ENCODE measurements at places on chromosomes 13 and 19.

DNA sequence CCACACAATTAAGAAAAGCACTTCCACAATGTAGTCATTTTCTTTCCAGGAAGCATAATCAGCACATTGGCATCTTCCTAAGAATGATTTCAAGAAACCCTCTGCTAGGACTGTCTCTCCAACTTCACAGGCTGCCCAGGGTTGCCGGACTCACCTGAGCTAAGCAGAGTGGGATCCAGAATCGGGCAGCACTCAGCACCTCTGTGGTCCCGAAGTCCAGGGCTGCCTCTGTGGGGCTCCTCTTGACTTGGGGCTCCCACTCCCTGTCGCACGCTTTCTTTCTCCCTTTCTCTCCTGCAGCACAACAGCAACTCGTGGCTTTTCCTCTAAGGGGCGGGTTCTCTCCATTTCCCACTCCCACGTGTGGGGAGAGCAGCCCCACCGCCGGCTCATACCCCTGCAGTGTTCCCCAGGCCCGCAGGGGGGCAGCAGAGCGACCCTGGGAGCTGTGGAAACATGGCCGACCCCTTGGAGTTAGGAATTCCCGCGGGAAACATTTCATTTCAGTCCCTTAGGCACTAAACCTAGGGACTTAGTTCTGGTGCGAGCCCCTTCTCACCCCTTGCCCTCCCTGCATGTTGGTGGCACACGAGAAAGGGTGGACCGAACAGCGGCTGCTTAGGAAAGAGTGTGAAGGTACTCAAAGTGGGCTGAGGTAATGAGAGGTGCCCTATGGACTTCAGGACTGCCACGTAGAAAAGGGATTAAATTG lies at the start of gene TMEM272:
TMEM272 (minus strand) TSS at position 316 of the 712 bp plus-strand sequence. CDS start 6,647 bp downstream, outside the sequence.
- DNase-seq, result peak; percentile 26

DNA sequence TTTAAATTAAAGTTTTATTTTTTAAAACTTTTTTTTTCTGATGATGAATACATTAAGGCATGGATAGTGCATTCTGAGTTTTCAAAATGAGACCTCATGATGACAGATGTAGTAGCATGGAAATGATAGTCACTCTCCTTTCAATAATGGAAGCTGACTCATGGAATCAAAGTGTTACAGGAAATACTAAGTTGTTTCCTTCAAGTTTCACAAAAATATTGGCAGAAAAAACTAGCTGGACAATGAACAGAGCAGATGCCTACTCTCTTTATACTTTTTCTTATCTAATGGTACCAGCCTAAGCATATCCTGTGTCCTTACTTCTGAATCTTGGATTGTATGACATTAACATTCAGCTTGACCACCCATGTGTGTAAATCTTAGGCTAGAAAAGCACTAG lies 1337.3 kb downstream of the PCDH9 start:
- DNase-seq, result no peak

- DNase-seq, result no peak
These were observed 16.0 kb downstream of the UFM1 start for GRCh38 chr13:38365661-38366060.

- no peak for DNase-seq
These were observed 111.3 kb downstream of the KATNAL1 start for GRCh38 chr13:30196025-30196424.

- DNase-seq, result no peak
These were observed 10.3 kb downstream of the ZNF787 start for GRCh38 chr19:56110515-56111448.

- DNase-seq, result no peak
These were observed 7.1 kb upstream of the ACTL9 start for GRCh38 chr19:8705742-8706141.

DNA sequence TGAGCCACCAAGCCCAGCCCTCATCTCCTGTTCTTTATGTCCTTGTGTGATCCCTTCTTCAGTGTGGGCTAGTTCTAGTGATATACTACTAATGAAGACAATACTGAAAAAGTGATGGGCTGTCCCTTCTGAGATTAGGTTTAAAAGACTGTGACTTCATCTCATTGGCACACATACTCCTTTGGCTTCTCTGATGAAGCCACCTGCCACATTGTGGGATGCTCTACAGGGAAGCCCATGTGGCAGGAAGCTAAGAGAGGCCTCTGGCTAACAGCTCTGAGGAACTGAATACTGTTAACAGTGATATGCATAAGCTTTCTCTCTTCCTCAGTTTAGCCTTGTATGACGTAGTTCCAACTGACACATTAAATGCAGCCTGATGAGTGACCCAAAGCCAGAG lies 13.6 kb downstream of the CSNK1A1L start:
- no peak for DNase-seq

DNA sequence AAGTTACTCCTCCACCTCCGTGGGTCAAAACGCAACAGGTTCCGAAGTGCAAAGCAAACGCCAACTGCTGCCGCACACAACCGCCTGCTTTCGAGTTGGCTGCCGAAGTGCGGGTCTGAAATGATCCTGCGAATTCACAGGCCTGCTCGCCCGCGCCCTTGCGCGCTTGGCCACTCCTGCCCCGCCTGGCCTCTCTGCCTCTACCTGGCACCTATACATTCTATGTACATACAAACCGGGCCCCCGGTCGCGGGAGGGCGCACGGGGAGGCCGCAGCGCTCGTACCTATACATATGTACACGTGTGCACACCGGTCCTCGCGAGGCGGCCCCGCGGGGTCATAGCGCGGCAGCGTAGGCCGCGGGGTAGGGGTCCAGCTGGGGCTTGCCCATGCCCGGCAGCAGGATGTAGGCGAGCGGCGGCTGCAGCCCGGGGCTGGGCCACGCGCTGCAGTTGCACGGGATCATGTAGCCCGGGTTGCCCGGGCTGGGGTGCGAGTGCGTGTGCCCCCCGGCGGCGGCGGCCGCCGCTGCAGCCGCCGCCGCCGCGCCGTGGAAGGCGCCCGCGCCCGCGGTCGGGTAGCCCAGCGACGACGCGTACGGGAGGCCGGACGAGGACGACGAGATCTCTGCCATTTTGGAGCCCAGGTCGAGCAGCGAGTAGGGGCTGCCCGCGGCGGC lies 1.3 kb downstream of the SOX21 start:
- DNase-seq, result peak; percentile 21

GRCh38 chr13:102038787-102039186 lies 363.1 kb downstream of the FGF14 start:
- DNase-seq, result no peak

- DNase-seq, result no peak
These were observed 12.9 kb upstream of the NDUFS7 start for GRCh38 chr19:1370579-1371361.

- DNase-seq, result no peak
These were observed 12.0 kb downstream of the LYL1 start for GRCh38 chr19:13090511-13091231.

- peak; percentile 5 for DNase-seq
These were observed 16.2 kb downstream of the DPY19L3 start for GRCh38 chr19:32421589-32422361.

DNA sequence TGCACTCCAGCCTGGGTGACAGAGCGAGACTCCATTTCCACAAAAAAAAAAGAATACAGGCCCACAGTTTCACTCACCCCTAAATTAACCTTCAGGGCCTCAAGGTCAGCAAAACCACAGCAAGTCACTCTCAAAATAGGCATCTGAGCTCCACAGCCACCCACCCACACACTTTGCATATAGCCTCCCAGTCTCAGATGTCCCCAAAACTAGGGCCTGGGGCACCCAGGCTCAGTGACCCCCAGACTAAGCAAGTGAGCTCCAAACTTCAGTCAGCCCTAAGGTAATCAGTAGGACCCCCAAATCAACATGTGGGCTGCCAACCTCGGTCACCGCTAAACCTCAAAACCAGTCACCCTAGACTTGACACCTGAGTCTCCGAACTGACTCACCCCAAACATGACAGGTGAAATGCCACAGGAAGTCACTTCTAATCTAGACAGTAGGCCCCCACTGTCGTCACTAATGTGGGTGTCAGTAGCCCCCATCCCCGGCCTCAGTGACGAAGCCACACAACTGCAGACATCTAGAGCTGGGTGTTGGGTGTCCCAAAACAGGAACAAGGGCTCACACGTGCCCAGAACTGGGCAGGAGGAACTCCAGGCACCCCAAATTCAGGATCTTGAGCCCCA lies 13.9 kb downstream of the RABAC1 start:
- peak; percentile 98 for DNase-seq

DNA sequence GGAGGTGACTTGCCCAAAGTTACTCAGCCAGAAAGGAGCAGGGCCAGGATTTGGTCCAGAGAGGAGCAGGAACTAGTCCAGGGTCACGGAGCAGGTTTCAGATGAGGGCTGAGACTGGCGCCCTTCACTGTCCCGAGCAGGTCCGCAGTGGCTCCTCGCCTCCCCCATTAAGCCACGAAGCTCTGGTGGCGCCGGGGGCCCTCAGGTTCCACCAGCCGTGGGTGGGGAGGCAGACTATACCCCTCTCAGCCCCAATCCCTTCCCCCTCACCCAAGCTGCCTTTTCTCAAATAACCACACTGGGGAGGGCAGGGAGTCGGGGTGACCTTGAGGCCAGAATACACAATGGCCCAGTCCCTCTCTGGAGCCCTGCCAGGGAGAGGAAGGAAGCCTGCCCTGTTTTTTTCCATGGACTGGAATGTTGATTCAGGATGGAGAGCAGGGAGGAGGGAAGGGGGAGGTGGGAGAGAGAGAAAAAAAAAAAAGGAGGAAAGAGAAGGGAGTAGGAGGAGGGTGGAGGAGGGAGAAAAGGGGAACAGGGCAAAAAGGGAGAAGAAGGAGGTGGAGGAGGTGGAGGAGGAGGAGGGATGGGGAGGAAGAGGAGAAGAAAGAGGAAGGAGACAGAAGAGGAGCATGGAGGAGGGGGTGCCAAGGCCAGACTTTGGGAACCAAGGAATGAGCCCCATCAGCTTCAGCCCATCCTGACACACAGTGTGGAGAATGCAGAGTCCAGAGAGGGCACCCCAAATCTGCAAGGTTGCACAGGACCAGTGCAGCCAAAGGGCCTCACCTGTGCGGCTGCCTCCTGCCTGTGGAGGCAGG lies 19.7 kb downstream of the CEACAM16 start:
- no peak for DNase-seq

- DNase-seq, result no peak
These were observed 91.2 kb downstream of the KATNAL1 start for GRCh38 chr13:30216111-30216510.

GRCh38 chr19:54106716-54107115 lies 4.1 kb downstream of the NDUFA3 start:
- DNase-seq, result peak; percentile 0

DNA sequence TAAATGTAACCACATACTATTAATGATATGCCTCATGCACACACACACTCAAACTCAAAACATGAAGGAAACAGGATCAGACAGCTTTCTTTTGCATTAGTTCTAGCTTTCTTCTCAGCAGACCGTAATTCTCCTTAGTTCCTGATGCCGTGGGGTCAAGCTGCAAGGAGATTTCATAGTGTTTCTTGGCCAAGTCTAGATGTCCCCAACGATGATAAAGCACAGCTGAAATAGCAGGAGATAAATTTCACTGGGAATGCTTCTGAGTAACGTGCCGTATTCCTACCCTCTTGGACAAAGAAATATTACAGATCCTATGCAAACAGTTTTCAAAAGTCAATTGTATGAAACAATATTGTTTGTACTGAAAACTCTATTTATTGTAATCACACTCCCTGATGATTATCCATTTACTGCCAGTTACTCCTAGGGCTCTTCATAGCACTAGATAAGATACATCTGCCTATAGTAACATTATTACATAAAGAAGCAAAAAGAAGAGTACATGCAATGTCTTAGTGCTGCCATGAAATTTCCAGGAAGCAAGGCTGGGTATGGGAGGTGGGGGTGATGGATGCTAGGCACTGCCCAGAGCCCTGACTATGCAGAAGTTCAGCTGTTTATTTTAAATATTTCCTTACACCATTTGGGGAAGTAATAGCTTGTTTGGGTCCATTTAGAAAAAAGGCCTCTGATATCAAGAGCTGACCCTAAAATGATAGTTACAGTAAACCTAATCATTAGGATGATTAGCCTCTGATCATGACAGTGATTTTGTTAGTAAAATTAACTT lies 16.5 kb upstream of the GGACT start:
- DNase-seq, result no peak

- DNase-seq, result peak; percentile 27
These were observed 750.6 kb downstream of the DIAPH3 start for GRCh38 chr13:59413126-59413525.

- DNase-seq, result no peak
These were observed 55.7 kb downstream of the COL4A1 start for GRCh38 chr13:110251193-110251819.

GRCh38 chr13:76160961-76161925 lies 525.1 kb downstream of the LMO7 start:
- DNase-seq, result no peak

DNA sequence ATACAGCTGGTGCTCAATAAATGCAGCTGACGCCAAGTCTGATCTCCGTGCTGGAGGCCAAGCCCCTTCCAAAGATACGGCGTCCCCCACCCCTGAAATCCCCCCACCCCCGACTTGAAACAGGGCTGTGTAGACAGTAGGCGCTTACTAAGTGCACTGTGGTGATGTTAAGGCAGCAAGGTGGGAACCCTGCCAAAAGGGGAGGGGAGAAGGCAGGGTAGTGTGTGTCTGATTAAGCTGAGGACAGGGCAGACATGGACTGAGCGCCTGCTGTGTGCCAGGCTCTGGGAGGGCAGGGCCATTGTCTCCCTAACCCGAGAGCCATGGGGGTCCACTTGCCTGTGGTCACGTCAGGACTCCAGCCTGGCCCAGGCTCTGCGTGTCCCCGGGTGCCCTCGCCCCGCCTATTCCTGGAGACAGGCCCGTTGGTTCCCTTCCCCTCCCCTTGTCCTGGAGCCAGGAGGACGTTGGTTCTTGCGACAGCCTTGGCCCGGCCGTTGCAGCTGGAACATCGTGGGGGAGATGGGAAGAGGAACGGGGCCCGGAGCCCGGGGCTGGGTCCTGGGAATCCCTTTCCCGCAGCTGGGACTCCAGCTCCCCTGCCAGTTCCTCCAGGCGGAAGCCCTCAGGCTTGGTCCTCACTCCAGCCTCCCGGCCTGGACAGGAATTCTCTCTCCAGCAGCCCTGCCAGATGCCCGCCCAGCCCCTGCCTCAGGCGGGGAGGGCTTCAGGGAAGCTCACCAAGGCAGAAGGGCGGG lies 1.7 kb upstream of the ELANE start:
- DNase-seq, result no peak

DNA sequence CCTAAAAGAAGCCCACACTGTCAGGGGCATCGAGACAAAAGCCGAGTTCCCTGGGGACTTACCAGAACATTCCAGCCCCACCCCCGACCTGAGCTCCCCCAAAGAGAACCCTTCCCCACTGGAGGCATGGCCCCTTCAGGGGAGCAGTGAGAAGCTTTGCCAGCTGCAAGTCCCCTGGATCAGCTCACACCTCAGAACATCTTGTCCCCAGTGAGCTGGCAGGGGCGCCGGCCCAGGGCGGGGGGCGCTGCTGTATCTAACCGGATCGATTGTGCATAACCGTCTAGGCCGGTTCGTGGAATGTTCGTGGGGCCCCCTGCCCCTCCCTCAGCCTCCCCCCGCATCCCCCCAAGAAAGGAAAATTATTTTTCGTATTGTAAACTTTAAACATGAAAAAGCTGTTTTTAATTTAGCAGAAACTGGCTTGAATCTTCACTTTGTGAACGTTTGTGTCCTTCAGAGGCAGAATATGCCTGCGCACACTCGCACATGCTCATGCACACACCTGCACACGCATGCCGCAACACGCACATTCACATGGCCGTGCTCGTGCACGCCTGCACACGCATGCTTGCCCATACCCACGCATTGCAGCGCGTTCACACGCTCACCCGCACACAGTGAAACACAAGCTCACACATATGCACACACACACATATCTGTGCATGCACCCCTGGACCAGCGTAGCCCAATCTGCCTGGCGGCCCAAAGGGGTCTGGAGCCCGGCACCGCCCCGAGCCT lies 12.0 kb upstream of the CRTC1 start:
- DNase-seq, result no peak

- no peak for DNase-seq
These were observed 39.2 kb upstream of the FGF14 start for GRCh38 chr13:102441085-102441484.

- DNase-seq, result peak; percentile 1
These were observed 15.4 kb downstream of the LGALS13 start for GRCh38 chr19:39617745-39618144.

Measured in GM12865 (cell line).